Astrocyte of the hippocampus (primary cell): ENCODE measurements at places on chromosomes 12 and 14.

DNA sequence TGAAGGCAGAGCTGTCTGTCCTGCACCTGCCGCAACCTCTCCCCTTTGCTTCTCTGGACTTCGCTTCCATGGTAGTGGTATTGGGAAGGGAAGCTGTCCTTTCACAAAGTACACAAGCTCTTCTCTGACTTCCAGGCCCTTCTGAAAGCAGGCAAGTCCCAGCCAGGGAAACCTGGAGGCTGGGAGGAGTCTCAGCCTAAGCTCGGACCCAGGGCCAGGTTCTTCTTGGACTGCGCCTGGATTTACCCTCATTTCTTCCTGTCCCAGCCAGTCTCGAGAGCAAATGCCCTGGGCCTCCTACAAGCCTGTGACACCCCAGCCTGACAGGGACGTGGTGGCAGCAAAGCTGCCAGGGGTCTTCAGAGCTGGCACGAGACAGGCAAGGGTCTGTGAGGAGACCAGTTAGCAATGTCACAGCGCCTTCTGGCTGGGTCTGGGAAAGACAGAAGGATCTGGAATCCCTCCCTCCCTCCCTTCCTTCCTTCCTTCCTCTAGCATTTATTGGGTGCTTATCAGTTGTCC is 22.4 kb downstream of the ISCA2 start:
- no peak for DNase-seq

DNA sequence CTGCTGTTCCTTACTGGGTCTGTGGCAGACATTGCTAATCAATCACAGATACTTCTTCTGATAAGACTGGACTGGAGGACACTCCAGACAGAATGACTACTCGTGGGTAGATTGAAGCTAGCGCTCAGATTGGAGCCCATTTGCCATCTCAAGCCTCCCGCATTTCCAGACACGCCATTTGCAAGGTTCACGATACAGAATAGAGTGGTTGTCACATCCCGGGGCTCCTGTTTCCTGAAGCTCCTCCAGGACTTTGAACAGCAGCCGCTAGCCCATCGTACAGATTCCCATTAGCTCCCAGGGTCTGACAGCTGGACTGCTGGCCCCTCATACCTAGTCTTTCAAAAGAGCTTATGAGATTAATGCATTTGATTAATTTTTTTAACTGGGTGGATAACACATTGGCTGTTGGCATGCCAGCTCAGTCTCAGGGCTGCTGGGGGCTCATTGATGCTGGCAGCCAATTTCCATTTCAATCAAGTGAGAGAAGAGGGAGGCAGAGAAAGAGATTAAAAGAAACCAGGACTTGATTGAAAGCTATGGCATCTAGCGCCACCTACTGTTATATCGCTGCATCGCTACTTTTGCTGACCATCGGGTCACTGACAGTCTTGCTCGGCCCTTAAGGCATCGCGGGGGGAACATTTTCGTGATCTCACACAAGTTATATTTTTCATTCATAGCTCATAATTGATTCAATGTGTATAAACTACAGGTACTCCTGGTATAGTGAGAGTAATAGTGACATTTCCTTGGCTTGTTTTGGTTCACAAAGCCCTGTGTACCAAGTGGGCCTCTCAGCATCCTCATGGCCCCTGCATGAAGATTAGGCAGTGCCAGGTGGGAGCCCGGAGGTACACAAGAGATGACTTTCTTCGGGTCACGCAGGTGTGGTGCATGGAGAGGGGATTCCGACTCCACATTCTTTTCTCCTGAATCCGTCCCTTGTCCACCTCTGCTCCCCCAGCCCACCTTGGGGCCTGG is 78.6 kb downstream of the CCDC60 start:
- peak; percentile 68 for DNase-seq

DNA sequence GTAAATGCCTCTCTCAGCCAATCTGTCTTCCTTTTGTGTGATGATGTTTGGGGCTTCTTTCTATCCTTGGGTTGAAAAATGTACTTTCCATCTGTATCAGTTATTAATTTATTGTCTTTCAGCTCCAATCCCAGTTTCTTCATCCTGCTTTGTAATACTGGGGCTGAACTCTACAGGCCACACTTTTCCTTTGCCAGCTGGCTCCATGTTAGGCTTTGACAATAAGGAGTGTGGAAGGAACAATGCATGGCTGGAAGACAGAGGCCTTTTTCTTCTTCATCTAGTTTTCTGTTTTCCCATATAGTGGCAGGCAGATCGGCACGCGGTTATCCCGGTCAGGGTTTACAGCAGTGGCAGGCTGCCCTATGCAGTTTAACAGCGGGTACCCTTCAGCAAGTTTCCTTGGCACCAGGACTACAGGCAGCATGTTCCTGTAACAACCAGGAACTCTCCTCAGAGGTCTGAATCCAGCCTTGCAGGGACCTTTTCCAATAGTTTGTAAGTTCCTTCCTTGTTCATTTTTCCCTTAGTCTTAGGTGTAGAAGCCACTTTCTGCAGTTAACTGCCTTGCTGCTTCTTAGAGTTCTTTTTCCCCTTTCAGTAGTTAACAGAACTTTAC is 38.5 kb upstream of the CRACR2A start:
- DNase-seq = no peak

- DNase-seq = no peak
Measured at GRCh38 chr12:76921891-76922664, 43.3 kb upstream of the CSRP2 start.

DNA sequence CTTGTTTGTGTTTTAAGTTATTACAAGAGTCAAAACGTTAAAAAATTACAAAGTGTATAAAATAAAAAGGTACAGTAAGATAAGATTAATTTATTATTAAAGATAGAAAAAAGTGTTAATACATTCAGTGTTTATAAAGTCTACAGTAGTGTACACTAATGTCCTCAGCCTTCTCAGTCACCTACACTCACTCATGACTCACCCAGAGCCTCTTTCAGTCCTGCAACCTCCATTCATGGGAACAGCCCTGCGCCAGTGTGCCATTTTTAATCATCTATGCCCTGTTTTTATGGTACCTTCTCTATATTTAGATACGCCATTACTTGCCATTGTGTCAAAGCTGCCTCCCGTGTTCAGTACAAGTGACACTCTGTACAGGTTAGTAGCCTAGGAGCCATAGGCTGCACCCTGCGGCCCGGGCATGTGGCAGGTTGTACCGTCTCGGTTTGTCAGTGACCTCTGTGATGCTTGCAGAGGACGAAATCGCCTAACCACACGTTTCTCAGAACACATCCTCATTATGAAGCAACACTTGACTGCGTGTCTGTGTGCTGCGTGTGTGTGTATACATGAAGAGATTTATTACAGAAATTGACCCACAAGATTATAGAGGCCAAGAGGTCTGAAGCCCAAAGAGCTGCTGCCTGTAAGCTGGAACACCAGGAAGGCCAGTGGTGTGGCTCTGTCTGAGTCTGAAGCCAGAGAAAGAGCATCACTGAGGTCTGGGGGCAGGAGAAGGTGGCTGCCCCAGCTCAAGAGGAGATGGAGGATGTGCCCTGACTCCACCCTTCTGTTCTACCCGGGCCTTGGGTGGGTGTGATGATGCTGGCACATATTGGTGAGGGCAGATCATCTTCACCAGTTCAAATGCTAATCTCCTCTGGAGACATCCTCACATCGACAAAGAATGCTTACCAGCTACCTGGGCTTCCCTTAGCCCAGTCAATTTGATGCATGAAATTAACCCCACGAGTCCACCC is 116.6 kb upstream of the C14orf180 start:
- no peak for DNase-seq

GRCh38 chr12:77060883-77061240 is 4.5 kb downstream of the E2F7 start:
- no peak for DNase-seq

DNA sequence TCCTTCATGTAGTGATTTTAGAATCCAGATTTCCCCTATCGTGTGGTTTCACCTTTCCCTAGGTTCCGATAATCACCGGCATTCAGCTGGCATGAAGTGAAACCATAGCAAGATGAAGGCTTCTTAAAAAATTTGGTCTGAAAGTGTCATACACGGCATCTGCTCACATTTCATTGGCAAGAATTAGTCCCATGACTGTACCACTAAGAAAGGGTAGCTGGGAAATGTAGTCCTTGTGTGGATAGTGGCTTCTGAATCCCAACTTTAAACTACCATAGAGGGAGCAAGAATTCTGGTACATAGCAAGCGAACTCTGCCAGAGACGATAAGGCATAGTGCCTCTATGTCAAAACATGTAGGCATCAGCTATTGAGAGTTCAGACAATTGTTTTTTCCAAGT is 360.1 kb upstream of the TBX3 start:
- no peak for DNase-seq

GRCh38 chr14:33764876-33765650 is 185.8 kb downstream of the EGLN3 start:
- peak; percentile 81 for DNase-seq

- no peak for DNase-seq
Measured at GRCh38 chr14:56730538-56731145, 79.6 kb downstream of the OTX2 start.

GRCh38 chr14:95381726-95382125 is 62.0 kb upstream of the CLMN start:
- DNase-seq = no peak

DNA sequence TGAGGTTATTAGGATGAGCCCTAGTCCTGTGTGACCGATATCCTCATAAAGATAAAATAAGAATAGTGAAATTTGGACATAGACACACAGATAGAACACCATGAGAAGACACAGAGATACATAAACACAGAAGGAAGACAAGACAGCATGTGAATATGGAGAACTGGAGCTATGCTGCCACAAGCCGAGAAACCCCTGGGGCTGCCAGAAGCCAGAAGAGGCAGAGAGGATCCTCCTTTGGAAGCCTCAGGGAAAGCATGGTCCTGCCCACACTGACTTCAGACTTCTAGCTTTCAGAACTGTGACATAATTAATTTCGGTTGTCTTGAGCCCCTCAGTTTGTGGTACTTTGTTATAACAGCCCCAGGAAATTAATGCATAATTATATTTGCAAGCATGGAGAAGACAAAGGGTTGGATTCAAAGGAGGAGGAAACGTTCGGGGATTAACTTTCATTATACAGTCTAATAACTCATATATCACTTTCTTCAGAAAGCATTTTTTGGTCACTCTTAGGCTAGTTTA is 1501.8 kb upstream of the FLRT2 start:
- no peak for DNase-seq

GRCh38 chr14:101022121-101022520 is 118.6 kb upstream of the RTL1 start:
- DNase-seq = no peak

GRCh38 chr12:25843976-25844375 is 114.5 kb upstream of the RASSF8 start:
- no peak for DNase-seq

DNA sequence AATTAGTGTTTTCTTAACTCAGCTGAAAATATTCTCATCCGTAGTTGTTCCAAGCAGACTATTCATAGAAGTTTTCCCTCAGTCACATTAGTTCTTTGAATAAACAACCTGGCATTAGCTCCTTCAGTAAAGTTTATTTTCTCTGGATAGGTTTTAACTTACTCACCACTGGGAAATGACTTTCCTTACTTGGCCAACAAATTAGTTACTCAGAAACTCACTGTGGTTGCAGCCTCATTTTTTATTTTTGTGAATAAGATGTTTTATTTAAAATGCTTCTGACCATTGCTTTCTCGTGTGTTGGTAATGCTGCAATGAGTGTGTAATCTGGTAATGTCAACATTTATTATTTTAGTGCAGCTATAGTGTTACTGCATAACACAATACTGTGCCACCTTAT is 74.9 kb downstream of the NOVA1 start:
- DNase-seq = peak; percentile 76

- peak; percentile 73 for DNase-seq
Measured at GRCh38 chr12:70448371-70448770, 82.3 kb downstream of the KCNMB4 start.

GRCh38 chr12:131025939-131026702 is 72.4 kb downstream of the ADGRD1 start:
- DNase-seq = no peak

DNA sequence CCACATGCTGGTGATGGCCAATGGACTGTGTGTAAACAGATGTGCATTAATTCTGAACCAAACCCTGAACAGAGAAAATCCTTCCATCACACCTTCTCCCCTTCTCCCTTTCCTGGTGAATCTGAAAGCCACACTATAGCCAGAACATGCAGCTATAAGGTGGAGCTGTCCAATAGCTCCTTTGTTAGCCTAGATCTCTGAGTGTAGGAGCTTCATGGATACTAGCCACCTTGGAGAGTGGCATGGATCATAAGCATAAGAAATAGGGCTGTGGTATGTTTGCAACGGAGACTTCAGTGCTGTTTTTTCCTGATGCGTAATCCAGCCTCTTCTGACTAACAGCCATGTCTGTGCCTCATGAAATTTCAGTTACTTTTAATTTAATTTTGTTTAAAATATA is 364.5 kb downstream of the BTG1 start:
- DNase-seq = peak; percentile 46

GRCh38 chr14:79515158-79515557 is 696.1 kb downstream of the DIO2 start:
- no peak for DNase-seq

DNA sequence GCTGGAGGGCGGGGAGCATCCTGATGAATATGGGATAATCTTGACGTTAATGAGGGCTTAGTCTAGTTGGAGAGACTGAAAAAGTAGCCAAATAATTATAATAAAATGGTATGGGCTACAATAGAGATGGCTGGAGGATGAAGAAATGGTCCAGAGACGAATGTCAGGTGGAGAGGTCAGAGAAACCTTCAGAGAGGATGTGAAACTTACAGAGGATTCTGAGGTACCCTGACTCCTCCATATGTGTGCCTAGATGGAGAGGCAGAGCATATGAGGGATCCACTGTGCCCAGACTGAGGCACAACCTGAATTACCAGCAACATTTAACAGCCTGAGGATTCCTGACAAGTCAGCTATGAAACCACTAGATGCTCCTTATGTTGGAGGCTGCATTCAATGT is 417.0 kb downstream of the ATP23 start:
- DNase-seq = no peak

DNA sequence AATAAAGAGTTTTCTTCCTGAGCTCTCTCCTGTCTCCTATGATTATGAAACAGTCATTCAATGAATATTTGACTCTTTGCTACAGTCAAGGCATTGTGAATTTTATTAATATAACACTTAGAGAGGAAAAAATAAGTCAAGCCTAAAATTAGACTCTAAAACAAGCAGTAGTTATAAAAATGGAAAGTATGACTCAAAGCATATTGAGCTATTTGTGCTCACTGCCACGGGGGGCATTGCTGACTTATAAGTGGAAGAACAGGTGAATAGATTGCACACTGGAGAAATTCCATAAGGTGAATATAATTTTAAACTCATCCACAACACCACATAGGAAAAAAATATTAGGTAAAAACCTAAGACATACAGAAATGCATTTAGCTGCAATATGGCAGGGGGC is 87.7 kb upstream of the CCDC196 start:
- no peak for DNase-seq

- no peak for DNase-seq
Measured at GRCh38 chr12:88144037-88144436, 1.9 kb downstream of the TMTC3 start.

DNA sequence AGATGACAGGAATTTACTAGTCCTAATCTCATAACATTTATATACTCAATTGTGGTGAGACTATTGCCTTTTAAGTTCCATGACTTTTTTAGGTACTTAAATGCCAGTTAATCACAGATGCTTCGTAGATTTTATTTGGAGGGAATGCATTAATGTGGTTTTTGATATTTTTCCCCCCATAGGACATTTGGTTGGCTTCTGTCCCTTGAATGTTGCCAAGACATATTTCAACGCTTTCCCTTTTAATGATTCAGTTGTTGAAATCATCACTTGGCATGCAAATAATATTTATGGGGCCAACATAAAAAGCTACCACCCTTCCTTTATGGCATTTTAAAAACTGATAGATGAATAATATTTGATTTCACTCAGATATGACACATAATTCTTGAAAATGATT is 172.1 kb downstream of the ACSS3 start:
- DNase-seq = no peak
